ENCODE measurements at places on chromosomes 7 and 10.
A peak's percentile ranks its signal among the peaks of the same experiment; 100 is the strongest.

- DNase-seq = no peak
These were observed 2.9 kb upstream of the FGL2 start for GRCh38 chr7:77202481-77202976.

DNA sequence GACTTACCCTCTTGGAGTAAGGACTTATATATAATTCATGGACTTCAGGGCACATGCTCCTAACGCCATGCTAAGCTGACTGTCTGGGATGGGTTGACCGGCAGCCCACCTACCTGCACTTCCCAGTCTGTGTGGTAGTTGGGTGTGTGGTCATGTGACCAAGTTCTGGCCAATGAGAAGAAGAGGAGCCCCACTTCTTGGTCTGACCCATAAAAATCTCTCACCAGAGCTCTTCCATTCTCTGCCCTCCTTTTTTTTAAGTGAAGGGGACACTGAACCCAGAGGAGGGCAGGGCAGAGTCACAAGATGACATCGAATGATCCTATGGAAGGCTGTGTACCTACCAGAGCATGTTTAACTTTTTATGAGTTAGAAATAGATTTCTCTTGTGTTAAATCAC lies 370.1 kb downstream of the FRMD4A start:
- no peak for DNase-seq

DNA sequence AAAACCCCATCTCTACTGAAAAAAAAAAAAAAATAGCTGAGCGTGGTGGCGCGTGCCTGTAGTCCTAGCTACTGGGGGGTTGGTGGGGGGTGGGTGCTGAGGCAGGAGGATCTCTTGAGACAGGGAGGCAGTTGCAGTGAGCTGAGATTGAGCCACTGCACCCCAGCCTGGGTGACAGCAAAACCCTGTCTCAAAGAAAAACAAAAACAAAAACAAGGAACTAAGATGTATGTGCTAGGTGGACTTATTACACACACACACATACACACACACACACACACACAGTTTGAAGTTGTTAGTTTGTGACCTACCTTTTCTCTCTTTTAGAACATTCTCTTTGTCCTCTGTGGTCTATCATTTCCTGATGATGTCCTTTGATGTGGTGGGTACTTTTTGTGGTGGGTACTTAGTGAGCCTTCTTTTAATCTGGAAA lies 53.5 kb downstream of the EXOC6 start:
- DNase-seq = peak; percentile 23

DNA sequence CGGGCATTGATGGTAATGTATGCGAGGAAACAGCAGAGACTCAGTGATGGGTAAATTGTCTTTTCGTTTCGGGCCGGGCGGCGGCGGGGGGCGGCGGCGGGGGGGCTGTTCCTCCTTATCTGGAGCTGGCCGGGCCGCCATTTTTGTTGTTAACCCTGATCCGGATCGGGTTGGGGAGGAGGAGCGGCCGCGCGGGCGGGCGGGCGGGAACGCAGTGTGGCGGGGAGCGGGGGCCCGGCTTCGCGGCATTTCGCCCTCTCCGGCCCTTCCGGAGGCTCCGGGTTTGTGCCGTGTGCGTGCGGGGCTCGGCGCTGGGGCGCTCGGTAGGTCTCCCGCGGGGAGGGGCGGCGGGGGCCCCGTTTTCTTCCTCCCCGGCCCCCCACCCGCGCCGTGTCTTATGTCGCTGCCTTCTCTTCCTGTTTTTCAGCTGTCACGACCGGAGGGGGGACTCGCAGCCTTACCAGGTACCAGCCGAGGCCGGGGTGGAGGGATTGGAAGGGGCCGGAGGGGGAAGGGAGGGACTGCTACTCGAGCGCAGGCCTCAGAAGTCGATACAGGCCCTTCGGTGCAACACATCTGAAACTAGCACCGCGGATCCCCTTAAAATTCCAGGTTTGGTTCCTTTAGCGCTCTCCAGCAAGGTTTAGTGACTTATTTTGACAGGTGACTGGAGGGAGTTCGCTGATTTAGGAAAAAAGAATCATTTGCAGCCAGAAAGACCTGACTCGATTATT lies 820 bp downstream of the WAC start:
- peak; percentile 70 for DNase-seq

- peak; percentile 23 for DNase-seq
These were observed at the start of gene TLX1 for GRCh38 chr10:101130984-101131961. Gene TLX1 (plus strand): TSS chr10:101131300. CDS start chr10:101131542, 242 bp downstream.

DNA sequence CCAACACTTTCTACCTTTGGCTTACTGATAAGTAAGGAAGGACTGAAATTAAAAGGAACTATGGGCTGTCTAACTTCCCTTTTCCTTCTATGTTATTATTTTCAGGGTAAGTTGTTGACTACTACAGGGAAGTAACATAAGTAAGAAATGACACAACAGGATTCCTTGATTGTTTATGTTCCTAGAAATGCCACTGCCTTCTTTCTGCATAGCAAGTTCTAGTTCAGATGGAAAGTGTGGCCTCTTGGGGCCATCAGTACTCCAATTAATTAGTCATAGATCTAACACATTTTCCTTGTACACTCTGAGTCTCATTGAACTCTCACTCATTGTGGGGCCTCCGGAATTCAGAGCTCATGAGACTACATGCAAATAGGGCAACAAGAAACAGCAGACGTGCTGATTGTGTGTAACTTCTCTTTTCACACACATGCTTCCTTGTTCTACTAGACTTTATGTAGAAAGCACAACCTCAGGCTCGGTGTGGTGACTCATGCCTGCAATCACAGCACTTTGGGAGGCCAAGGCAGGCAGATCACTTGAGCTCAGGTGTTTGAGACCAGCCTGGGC lies 35.3 kb upstream of the HIBADH start:
- no peak for DNase-seq

DNA sequence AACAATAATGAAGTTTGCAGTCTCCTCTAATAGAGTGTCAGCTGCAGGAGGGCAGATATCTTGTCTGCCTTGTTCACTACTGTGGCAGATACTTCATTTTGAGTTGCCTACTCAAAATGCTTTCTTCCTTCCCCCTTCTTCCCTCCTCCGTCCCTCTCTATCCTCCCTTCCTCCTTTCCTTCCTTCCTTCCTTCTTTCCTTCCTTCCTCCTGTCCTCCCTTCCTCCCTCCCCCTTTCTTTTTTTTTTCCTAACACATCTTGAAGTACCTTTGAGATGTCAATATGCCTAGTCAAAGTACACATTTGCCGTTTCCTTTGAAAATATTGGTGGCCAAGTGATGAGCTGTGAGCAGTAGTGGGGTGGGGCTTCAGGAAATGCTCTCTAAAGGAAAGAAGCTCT lies 18.7 kb upstream of the ST7 start:
- DNase-seq = no peak

DNA sequence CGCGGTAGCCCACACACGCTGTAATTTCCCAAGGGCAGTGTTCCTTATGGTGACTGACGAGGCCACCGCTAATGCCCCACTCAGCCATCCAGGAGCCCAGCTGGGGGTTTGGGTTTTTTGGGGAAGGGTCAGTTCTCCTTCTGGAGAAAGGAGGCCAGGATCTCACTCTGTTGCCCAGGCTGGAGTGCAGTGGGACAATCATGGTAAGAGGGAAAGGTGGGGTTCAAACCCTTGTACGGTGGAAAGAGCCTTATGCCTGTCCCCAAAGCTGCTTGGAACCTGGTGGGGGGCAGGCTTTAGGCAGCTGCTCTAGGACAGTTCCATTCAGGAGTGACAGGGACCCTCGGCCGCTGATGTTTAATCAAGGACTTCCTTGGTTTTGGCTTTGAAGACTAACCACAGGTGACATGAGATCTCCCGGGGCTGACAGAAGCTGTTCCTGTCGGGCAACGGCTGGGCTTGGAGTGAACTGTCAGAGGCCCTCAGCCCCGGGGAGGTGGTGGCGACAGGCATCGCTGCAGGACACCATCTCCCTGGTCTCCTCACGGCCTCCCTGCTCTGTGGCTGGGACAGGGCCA lies 84.5 kb downstream of the CARD11 start:
- DNase-seq = peak; percentile 24

- DNase-seq = no peak
These were observed 81.1 kb downstream of the CTTNBP2 start for GRCh38 chr7:117791877-117792780.
